ENCODE measurements at places on chromosomes 11 and 22.

DNA sequence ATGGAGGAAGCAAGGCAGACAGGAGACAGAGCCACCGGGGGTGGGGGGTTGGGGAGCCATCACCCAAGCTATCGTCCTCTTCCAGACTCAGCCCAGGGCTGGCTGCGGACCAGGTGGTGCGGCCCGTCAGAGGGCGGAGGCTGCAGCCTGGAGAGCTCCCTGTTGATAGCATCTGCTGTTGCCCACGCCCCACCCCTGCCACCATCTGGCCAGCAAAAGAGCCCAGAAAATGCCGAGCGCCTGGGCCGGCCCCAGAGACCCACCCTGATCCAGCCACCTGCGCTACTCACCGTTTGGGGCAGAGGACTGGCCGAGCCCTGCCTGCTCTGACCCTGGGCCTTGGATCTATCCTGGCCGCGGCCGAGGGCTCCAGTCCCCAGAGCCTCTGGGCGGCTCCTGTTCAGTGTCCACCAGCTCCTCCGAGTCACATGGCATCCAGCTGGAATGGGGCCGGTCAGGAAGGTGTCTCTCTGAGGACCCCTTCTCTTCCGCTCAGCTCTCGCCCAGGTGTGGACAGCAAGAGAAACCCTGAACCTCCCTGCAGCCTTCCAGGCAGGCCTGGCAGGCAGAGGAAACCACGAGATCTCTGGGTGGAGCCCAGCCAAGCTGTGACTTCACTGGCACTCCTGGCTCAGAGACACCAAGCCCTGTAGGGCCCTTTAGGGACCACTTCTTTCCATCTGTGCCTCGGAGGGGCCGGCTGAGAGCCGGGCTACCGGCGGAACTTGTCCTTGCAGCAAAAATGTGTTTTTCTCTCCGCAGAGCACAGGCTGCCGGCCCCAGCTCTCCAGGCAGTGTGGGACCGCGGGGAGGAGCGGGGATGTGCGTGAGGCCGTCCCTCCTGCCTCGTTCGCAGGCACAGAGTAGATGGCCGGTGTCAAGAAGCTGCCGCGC, at the start of gene MRGPRE:
TSS of gene MRGPRE (minus strand) at position 567 of the 894 bp plus-strand sequence. CDS start 3,618 bp downstream, outside the sequence.
- no peak for DNase-seq

- no peak for DNase-seq
These were observed 965.6 kb upstream of the CHORDC1 start for GRCh38 chr11:91188484-91188883.

- no peak for DNase-seq
These were observed 53.7 kb downstream of the CDON start for GRCh38 chr11:126008956-126009355.

DNA sequence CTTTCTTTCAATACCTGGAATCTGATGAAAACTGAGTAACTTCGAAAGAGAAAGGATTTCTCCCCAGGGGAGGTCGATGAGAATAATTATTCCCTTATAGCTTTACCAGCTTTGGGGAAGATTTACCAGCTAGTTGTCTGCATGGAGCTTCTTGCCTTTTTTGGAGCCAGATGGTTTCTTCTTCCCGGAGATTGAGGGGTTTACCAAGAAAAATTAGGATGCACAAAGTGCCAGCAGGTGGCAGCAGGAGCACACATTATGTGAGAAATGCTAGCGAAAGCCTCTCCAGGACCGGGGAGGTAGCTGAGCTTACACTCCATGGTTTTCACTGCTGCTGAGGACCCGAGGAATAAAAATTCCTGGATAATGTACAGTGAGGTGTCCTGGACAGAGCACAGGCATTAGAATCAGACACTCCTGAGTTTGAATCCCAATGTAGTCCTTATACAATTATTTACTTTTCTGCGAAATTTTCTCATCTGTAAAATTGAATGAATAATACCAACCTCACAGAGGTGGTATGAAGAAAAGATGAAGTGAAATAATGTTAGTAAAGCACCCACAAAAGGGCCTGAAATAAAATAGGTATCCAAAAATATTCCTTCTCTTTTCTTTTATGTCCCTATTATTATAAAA, 46.0 kb upstream of the PARVA start:
- DNase-seq: peak; percentile 89

GRCh38 chr11:63530021-63530420, 6.6 kb upstream of the PLAAT4 start:
- no peak for DNase-seq

GRCh38 chr11:16167706-16168487, 188.4 kb downstream of the SOX6 start:
- DNase-seq: no peak

- no peak for DNase-seq
These were observed 6.0 kb downstream of the SCARF2 start for GRCh38 chr22:20431511-20432192.

- peak; percentile 97 for DNase-seq
These were observed 28.5 kb downstream of the GLB1L2 start for GRCh38 chr11:134360050-134360835.

All from neural crest cell (in vitro differentiated cells).